Pericardium fibroblast (primary cell): ENCODE measurements at places on chromosomes 5 and 9. TPM values are rescaled to one million over a fixed set of nuclear protein-coding genes. Genes with fewer than 3 reads are reported as not detected.

Gene C8G
- total RNA-seq: not detected in 2 replicates

Gene DNAH5
- 0.77 TPM in 1 of 2 replicates, not detected in the other for total RNA-seq

Gene POC5
- 3.7 and 13.0 TPM in 2 replicates for total RNA-seq

Gene CCNO
- total RNA-seq: not detected in 2 replicates

Gene LCNL1
- 1.4 and 2.2 TPM in 2 replicates for total RNA-seq

Gene AMBP
- 1.5 TPM in 1 of 2 replicates, not detected in the other for total RNA-seq

Gene EPB41L4A
- 14.2 TPM in 1 of 2 replicates, not detected in the other for total RNA-seq

Gene MYOZ3
- 0.12 and 0.34 TPM in 2 replicates for total RNA-seq

Gene SLC36A3
- not detected in 2 replicates for total RNA-seq
